Activated CD4-positive, CD25-positive, alpha-beta regulatory T cell treated with anti-CD3 and anti-CD28 coated beads, Interleukin-2, amount 50 U/mL, for 24 hours (primary cell): ENCODE measurements at places on chromosomes 7 and 10.

DNA sequence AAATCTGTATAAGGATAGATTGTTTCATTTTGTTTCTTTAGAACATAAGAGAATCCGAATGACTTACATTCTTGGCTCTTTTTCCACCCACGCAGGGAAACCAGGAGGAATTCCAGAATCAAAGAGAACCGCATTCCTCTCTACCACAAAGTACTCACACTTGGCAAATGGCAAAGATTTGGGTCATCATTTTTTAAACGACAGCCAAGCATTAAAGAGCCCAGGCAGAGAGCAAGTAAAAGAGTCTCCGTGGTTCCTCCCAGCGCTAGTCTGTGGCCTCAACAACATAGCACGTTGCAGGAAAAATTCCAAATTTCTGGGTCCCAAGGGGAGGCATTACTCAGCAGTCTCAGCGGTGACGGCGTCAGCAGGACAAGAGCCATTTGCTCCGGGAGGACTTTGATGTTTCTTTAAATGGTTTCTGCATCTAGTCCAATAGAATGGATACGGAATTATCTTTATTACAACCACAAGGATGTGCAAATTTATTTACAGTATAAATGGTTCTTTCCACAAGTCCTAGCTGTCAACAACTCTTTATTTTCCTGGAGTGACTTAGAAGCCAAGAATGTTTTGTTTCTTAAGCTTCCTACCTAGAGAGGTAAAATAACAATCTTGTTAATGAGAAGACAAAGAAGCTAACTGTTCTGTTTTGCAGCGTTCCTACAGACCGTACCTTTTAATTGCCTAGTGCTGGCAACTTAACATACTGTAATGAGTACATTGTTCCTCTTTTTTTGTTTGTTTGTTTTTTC, 232.5 kb downstream of the SKIDA1 start:
- ATAC-seq: no peak

DNA sequence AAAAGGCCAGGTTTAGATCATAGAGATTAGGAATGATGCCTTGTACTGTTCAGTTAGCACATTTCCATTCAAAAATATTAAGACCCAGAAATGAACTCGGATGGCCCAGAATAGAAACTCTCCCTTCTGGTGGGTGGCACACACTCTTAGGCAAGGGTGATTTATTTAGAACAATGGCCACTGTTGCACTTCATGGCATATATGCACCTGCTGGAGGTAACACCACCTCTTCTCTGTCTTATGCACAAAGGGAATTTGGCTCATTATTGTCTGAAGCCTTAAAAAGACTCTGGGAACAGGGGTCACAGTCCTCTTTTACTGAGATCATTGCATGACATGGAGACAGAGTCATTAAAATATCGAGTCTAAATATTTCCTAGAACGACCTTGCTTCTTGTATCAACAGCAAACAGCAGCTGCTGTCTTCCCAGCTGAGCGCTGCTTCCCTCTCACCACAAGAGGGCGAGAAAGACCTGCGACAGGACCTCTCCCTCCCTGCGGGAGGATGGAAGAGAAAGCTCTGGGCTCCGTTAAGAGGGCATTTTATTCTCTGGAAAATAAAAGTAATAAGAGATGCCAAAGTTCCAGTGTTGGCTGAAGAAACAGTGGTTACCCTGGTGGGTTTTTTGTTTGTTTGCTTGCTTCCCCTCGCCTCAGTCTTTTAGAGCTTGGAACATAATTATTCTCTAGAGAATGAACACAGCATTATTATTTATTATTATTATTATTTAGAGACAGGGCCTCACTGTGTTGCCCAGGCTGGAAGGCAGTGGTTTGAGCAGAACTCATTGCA, 13.5 kb upstream of the BAMBI start:
- peak; percentile 72 for ATAC-seq

- ATAC-seq: peak; percentile 32
Measured at GRCh38 chr10:84205049-84205852, 10.9 kb downstream of the CDHR1 start.

GRCh38 chr10:124579011-124579399, 117.4 kb downstream of the LHPP start:
- no peak for ATAC-seq

DNA sequence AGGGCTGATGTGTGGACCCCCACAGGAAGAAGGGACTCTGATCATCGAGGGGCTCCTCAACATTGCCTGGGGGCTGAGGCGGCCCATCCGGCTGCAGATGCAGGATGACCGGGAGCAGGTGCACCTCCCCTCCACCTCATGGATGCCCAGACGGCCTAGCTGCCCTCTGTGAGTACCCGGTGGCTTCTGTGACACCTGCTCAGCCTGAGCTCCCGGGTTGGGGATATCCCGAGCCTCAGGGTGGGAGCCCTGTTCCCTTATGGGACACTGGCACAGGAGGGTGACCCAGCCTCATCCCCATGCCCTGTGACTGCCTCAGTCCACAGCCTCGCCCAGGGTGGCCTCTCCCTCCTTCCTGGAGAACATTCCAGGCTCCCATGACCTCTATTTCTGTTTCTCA, 3.9 kb upstream of the DEPP1 start:
- no peak for ATAC-seq

GRCh38 chr7:28551331-28551730, 139.0 kb downstream of the CREB5 start:
- no peak for ATAC-seq

GRCh38 chr10:21624951-21625350, 90.9 kb downstream of the MLLT10 start:
- no peak for ATAC-seq

DNA sequence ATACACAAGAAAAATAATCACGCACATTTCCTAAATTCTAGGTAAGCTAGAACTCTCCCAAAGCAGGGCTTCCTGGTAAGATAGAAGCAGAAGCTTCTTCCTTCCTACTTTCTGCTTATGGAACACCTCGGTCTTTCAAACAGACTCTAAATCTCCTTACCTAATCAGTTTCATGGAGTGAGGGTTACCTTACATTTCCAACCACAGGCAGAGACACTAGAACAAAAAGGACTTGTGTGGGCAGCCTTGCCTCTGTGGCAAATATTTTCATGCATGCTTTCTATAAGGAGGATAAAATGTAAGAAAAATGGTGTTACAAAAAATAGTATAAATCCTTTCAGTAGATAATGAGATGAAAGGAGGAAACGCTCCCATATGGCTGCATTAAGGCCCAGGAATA, 386.3 kb upstream of the SMIM30 start:
- ATAC-seq: no peak

DNA sequence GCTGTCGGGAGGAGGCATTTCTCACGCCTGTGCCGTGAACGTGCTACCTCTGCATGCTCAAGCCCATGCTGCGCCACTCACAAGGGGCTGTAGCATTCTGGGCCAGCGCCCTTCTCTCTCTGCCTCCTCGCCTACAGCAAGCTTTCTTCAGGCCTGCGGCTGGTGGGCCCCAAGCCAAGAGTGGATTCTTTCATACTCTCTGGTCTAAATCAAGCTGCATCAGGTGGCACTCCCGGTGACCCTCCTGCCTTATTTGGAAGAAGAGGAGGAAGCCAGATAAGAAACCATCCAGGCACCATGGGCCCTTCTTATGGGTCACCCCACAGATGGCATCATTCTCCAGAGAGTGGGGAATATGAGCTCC, 86.7 kb upstream of the DUSP5 start:
- ATAC-seq: no peak

DNA sequence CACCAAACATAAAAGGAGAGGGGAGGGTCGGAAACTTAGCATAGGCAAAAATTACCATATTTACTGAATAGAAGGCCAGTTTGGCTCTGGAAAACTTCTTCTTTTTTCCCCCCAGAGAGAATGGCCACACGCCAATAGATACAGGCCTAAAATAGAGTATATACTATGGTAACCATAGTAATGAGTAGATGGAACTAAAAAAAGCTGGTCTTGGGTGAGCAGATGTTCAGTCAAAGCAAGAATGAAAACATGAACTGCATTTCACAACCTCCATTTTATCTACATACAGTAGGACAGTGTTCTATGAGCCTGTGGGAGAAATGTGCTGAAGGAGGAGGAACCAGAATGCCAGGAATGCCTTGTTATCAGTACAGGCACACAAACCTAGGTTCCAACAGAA, 141.7 kb upstream of the SEMA3A start:
- no peak for ATAC-seq

- ATAC-seq: peak; percentile 92
Measured at GRCh38 chr10:96073722-96074121, 30.3 kb downstream of the CCNJ start.

GRCh38 chr10:6416892-6417512, 163.1 kb downstream of the PRKCQ start:
- no peak for ATAC-seq

GRCh38 chr7:5634107-5634950, 147.1 kb downstream of the RNF216 start:
- no peak for ATAC-seq

DNA sequence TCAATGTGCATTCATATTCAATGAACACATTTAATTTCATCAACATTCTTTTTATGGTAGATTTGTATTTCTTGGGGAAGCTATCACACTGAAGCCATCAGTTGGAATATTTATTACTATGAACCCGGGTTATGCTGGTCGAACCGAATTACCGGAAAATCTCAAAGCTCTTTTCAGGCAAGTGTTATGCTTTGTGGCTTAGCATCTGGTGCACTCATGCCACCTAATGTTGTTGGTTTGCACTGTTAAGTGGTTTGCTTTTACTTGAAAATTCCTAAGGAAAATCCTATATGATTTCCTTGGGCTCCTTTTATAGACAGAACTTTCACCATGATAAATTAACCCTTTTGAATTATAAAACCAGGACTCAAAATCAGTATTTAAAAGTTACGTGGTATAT, 147.9 kb downstream of the DNAH11 start:
- no peak for ATAC-seq

DNA sequence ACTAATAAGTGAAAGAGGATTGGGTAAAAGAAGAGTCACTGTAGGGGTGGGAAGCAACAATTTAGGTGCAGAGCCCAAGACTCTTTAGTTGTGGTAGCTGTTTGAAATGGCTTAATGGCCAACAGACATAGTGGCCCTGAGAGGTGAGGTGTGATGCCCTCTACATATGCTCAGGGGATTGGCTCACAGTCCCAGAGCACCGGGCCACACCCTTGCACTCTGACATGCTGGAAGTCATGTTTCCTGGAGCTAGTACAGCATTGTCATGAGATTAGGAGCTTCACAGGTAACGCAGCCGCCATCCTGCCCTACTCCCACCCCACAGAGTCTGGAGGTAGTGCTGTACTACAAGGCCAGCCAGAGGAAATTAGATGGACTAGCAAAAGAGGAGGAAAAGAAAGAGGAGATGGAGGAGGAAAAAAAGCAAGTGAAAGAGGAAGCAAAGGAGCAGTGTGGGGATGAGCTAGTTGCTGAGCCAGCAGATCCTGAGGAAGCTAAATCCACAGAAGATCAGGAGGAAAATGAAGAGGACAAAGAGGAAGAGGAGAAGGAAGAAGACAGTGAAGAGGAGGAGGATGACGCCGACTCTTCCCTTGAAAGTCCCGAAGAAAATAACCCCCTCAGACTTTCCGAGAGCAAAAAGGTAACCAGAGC, 14.8 kb upstream of the FLNC start:
- ATAC-seq: no peak

- no peak for ATAC-seq
Measured at GRCh38 chr10:7622969-7623368, 43.8 kb downstream of the ITIH5 start.

DNA sequence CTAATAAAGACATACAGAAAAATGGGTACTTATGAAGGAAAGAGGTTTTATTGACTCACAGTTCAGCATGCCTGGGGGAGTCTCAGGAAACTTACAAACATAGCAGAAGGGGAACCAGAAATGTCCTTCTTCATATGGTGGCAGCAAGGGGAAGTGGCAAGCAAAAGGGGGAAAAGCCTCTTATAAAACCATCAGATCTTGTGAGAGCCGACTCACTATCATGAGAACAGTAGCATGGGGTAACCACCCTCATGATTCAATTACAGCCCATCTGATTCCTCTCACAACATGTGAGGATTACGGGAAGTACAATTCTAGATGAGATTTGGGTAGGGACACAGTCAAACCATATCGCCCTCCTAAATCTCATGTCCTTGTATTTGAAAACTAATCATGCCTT, 1305.4 kb upstream of the SORCS1 start:
- ATAC-seq: no peak

- ATAC-seq: no peak
Measured at GRCh38 chr10:111974325-111974724, 209.2 kb downstream of the GPAM start.

DNA sequence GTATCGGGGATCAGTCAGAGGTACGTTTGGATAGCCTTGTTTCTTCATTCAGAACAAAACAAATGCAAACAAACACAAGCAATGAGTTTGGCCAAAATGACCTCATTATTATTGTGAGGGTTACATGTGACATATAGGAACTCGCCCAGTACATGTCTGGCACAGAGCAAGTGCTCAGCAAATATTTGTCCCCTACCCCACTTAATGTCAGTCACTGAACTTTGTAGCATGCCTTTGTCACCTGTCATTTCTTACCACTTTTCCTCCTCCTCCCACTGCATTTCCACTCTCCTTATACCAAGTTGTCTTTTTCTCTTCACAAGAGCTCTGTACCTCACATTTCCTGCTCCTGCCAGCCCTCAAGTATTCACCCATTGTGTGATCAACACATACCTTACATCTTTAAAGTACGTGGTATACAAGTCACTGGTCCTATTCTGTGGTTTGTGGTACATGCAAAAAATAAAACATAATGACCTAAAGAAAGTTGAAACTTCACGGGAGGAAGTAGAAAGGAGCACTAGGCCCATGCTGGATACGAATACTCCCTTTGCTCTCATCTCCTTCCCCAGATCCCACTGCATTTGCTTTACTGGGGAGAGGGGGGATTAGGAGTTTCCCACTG, 236.0 kb downstream of the INHBA start:
- no peak for ATAC-seq

DNA sequence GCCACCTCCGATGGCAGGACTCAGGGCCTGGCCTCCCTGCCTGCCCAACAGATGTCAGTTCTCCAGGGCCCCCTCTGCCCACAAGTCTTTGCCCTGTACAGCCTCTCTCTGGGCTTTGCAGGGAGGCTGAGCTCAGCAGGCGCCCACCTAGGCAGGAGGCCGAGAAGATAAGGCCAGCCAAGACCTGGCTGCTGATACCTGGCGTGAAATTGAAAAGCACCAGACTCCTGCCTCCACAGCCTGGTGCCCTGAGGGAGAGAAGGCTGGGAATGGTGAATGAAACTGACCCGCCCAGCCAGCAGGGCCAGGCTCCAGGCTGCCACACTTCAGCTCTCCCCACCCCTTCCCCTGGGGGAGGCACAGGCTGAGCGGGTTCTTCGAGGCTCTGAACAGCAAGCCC, 145.8 kb downstream of the CDH23 start:
- no peak for ATAC-seq

DNA sequence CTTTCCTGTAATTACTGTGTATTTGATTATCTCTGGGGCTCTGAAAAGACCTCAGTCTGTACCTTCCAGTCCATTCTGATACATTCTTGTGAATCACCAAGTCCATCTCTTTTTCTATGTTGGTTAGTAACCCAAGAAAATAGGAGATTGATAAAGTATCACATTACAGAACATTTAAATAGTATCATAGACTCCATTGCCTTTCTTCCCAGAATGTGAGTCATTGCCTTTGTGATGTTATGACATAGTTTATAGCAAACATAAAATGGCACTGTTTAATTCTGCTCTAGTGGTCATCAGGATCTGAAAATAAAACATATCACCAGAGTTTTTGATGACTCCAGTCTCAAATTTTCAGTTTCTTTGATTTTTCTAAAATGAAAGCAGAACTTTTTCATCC, 78.4 kb downstream of the NRG3 start:
- no peak for ATAC-seq

GRCh38 chr7:37284805-37285231, 163.8 kb downstream of the ELMO1 start:
- ATAC-seq: no peak
